ENCODE measurements at places on chromosomes 16 and 17.

DNA sequence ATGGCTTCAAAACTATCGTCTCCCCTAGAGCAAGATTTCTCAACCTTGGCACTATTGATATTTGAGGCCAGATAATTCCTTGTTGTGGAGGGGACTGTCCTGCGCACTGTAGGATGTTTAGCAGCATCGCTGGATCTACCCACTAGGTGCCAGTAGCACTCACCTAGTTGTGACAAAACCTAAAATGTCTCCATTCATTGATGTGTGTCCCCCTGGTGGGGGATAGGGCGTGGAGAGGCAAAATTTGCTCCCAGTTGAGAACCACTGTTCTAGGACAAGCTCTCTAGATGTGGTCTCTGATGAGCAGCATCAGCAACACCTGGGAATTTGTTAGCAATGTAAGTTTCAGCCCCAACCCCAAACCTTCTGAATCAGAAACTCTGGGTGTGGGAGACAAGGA is 259.0 kb downstream of the XYLT1 start:
- DNase-seq, result no peak

- DNase-seq, result no peak
Observed at GRCh38 chr17:80034791-80035686, 633 bp downstream of the TBC1D16 start.

GRCh38 chr17:17959520-17960361 is 12.5 kb downstream of the TOM1L2 start:
- no peak for DNase-seq

- no peak for DNase-seq
Observed at GRCh38 chr16:52581530-52581929, 34.6 kb upstream of the TOX3 start.

GRCh38 chr17:76918811-76919210 is 50.6 kb downstream of the MGAT5B start:
- DNase-seq, result no peak

Measured in AG09309 (cell line).